CD4-positive, alpha-beta memory T cell (primary cell): ENCODE measurements at places on chromosomes 5 and 9.

- DNase-seq, result no peak
These were observed 2141.6 kb upstream of the C9orf72 start for GRCh38 chr9:29714860-29715259.

DNA sequence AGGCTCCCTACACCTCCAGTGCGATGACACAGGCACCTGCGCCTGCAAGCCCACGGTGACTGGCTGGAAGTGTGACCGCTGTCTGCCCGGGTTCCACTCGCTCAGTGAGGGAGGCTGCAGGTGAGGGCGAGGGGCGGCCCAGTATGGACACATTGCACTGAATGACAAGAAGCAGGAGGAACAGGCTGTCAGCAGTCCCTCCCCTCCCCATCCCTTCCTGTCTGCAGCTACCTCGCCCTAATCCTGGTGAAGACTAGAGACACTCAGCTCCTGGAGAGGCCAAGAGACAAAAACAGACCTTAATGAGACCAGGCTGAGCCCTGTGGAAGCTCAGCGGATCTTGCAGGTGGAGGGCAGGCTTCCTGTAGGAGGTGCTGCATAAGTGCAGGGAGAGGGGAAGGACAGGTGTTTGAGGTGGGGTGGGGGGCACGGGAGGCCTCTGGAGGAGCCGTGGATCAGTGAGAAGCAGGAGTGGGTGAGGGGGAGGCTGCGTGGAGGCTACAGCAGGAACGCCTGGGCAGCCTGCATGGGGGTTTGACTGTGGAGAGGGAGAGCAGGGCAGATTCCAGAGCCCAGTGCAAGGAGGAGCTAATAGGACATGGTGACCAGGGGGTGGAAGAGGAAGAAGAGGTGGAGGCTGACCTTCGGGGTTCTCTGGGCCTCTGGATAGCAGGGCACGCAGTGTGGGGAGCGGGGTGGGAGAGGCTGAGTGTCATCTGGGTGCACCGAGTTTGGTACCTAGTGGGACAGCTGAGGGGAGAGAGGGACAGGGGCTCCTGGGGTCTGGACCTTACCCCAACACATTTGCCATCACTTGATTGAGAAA lies 30.4 kb downstream of the LAMC3 start:
- DNase-seq, result no peak

DNA sequence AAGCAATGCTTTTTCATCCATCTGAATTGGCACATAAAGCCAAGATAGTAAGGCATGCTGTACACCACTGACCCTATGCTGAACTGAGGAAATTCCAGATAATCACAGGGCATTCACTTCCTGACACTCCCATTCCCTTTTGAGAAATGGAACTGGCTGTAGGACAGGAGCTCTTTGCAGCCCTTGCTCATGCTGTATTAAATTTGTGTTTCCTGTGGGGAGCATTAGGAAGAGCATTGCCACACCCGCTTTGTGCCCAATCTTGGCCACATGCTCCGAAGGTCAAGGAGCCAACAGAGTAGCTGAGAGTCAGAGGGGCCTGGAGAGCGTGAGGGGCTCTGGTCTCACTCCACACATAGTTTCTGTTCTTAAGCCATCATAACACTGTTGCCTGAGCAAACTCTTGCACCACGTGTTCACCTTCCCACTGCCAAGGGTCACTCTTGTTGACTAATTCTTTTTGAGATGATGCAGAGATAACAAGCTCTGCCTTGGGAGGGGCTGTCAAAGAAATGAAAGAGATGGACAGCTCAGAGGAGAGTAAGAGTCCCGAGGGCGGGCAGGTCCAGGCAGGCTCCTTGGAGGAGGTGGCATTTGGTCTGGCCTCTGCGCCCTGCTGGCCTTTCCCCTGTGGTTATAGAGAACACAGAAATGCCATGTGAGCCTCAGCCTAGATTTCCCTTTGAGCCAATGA lies 31.7 kb upstream of the ARAP3 start:
- no peak for DNase-seq

DNA sequence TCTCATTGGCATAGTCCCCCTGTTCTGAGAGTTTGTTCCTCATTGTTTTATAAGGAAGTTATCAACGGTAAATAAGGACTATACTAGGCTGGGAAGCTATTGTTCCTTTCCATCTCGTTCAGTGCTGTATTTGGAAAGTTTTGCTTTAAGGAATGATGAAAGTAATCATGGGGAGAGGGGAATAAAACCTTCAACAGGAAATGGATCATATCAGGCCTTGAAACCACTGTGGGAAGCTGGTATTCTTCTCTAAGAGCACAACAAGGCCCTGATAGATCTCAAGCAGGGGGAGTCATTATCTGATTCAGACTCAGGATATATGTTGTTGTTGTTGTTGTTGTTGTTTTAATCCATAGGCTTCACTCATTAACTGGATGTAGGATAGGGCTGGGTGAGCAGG lies 474.5 kb downstream of the ENC1 start:
- no peak for DNase-seq

GRCh38 chr9:98647236-98647635 lies 61.5 kb downstream of the GABBR2 start:
- DNase-seq, result no peak

DNA sequence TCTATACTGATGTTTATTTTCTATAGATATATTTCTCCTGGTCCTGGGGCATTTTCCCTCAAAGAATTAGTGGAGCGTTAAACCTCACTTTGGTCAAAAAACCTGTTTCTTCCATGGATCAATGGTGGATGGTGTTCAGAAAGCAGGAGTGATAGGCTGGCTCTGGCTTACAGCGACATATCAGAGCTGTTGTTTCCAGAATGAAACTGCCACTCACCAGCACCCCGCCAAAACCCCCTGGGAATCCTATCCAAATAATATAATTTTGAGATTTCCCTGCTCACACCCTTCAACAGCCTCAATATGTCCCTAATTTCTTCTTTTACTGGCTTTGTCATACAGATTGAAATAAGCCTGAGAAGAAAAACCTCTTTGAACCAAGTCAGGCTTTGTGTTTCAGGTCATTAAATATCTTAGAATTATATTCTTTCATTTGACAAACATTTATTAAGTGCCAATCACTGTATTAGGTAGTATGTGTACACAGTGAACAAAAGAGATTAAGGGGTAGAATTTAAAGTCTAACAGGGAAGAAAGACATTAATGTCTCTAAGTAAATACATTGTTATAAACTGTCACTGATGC lies 144.5 kb upstream of the GPR151 start:
- DNase-seq, result no peak

DNA sequence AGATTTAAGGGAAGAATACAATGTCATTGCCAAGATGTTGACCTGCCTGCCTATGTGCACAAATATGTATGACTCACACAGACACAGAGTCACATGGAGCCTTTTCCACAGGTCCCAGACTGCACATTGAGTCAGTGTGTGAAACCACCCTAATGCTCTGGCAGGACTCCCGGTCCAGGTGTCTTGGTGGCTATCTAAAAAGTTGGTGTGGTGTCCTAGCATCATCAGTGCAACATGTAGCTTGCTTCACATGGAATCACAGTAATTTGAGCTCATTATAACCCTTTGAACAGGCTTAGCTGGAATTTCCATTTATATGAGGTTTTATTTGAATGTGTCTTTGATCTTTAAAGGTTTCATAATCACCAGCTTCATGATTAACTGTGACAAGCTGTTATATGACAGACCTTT lies 10.7 kb downstream of the IFNA5 start:
- DNase-seq, result no peak
